ENCODE measurements at places on chromosomes 2 and 18.

- DNase-seq, result no peak
Observed at GRCh38 chr2:110973262-110973661, 147.5 kb upstream of the BCL2L11 start.

DNA sequence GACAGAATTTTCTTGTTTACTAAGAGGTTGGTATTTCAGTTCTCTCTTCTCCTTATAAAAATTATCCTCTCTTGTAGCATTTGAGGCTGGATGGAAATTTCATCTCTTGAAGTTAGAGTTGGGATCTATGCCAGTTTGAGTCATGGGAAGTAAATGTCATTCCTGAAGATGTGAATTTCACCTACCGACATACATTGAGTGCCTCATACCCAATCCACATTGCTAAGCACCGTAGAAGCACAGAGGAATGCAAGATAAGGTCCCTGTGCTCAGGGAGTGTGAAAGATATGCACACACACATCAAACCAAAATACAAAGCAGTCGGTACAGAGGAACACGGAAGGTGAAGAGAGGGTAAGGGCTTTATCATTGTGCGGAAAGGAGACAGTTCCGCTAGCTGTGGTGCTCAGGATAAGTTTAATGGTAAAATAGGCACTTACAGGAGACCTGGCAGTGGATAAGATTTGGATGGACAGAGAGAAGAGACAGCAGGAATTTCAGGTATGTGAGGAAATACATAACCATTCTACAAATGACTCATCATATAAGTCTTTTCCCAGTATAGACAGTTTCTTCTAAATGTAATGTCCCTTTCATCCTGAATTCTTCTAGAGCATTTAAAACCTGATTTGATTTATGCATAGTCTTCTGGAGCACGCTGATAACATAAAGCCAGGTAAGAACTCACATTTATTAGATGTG, 205.3 kb upstream of the ST6GAL2 start:
- no peak for DNase-seq

DNA sequence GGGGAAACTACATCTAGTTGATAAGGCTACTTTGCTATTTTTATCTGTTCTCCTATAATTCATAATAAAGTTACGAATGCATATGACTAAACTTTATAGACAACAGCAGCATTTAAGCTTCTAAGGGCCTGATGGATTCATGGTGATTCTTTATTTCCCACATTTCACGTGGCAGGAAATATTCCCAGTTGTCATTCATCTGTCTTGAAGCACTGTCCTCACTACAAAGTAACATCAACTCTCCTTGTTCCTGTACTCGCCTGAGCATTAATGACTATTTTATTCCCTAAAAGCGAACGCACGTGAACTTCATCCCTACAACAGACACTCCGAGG, 2.6 kb downstream of the SATB2 start:
- DNase-seq, result no peak

DNA sequence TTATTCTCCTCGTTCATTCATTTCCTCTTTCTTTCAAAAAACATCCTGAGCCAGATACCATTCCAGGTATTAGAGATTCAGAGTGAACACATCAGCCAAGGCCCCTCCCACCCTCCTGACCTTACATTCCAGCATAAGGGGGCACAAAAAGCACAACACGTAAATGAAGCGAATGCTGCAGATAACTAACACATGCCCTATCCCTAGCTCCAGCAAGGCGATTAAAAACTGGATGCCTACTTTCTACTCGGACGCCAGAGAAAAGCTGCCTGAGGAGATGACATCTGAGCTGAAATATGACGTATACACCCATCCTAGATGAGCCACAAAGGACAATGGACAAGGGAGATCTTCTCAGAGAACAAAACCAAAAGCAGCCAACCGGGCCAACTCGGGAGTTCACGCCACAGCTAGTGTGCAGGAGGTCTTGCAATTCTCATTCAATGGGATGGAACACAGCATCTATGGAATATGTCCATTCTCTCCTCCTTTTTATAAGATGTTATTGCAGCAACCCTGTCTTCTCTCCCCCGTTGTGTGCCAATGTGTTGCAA, 33.5 kb downstream of the FEZ2 start:
- DNase-seq, result no peak

DNA sequence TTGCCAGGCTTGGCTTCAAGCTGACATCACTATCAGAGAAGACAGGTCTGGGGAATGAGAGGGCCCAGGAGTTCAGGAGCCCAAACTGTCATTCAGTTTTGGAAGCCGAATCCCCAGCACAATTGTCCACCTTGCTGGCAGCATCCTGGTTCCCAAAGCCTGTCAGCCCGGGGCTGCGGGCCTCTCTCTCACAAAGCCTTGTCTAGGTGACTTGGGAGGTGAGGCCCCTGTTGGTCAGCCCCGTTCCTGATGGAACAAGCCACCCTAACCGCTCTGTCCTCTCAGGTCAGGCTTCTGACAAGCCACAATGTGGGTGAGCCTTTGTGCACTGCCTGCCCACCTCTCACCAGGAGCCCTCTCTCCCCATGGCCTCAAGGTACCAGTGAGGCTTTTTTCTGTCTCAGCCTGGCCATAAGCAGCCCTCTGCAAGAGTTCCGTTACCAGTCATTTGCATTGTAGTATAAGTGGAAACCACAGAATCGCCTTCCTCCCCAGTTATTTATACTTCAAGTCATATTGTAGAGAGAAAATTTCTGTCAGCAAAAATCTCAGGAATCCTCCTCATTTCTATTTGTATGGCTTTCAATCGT, 100.6 kb downstream of the MSH2 start:
- DNase-seq, result no peak
